A549 treated with Hydrocortisone at 1 μM for 4 hours (cell line): ENCODE measurements at places on chromosomes 7 and 10. TPM values are rescaled to one million over a fixed set of nuclear protein-coding genes. Genes with fewer than 3 reads are reported as not detected.

Gene TBL2
- total RNA-seq, result 49.3 to 61.5 TPM (median 51.4 TPM) in 5 replicates

Gene MYOF
- total RNA-seq, result 177 to 295 TPM (median 215 TPM) in 5 replicates

Gene SFRP4
- 3.0 to 4.4 TPM (median 3.3 TPM) in 5 replicates for total RNA-seq

Gene SLC39A12
- total RNA-seq, result not detected in 5 replicates

Gene ELOVL3
- 0.29 to 0.46 TPM (median 0.33 TPM) in 5 replicates for total RNA-seq

Gene TBATA
- total RNA-seq, result not detected in 5 replicates
